Stimulated activated CD8-positive, alpha-beta memory T cell treated with anti-CD3 and anti-CD28 coated beads, Interleukin-15, amount 100 ng/mL, for 48 hours (primary cell): ENCODE measurements at places on chromosomes 5 and 9.

GRCh38 chr5:126506079-126506478, 82.9 kb downstream of the GRAMD2B start:
- no peak for DNase-seq

- DNase-seq: no peak
These were observed 8.5 kb upstream of the NEURL1B start for GRCh38 chr5:172632346-172633092.

DNA sequence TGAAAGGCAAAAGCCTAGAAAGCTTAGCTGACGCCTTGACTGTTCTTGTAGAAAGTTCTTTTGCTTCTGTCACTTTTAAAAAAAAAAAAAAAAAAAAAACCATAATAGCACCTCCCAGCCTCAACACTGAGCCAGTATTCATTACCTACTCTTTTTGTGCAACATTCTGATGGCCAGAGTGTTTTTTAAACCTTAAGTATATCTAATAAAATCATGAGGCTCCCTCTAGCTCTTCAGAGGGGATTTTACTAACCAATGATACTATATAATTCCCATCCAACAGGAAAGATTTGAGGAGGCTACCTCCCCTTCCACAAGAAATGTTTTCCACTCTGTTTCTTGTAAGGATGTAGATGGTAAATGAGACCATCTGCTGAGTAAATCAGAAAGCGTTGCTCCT, 3.9 kb downstream of the BNC2 start:
- no peak for DNase-seq

GRCh38 chr5:179311091-179311470, 34.2 kb downstream of the ADAMTS2 start:
- DNase-seq: no peak

GRCh38 chr5:175385691-175386362, 58.2 kb downstream of the DRD1 start:
- no peak for DNase-seq

DNA sequence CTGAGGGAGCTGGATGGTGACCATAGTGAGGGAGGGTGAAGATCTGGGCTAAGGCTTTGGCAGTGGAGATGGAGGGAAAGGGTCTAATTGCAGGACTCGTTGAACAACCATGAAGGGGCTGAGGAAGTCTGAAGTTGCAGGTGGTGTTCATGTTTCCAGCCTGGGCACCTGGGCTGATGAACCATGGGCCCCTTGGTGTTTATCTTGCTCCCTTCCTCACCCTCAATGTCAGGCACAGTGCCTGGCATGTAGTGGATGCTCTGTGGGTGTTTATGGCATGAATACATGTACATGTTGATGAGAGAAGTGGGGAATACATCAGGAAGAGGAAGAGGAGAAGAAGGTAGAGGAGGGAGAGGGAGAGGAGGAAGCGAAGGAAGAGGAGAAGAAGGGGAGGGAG, 31.3 kb upstream of the COL15A1 start:
- DNase-seq: no peak

GRCh38 chr9:34452568-34452967, 5.8 kb downstream of the FAM219A start:
- DNase-seq: no peak

DNA sequence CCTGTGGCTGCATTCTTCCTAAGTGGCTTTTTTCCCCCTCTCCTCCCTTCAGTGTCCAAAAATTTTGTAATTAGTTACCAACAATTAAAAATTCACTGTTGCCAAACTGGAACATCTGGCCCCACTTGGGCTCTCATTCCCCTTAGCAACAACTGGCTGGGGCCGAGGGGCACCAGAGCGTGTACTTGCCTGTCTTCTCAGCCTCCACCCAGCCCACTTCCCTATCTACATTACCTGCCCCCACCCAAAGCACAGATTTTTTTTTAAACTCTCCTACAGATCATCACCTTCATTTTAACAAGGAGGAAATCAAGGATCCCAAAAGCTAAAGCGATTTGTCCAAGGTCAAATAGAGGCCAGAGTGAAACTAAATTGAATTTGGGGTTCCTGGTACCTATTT, 278.8 kb downstream of the EBF1 start:
- no peak for DNase-seq

DNA sequence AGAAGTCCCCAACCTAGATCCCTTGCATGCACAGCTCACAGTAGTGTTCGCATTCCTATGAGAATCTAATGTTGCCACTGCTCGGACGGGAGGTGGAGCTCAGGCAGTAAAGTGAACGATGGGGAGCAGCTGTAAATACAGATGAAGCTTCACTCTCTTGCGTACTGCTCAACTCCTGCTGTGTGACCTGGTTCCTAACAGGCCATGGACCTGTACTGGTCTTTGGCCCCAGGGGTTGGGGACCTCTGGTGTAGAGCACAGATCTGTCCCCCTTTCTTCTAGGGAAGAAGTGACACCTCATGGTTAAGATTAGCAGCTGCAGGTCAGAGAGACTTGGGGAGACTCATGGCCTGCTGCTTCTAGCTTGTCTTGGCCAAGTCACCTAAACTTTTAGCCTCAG, 7.1 kb downstream of the ARHGEF28 start:
- DNase-seq: no peak

DNA sequence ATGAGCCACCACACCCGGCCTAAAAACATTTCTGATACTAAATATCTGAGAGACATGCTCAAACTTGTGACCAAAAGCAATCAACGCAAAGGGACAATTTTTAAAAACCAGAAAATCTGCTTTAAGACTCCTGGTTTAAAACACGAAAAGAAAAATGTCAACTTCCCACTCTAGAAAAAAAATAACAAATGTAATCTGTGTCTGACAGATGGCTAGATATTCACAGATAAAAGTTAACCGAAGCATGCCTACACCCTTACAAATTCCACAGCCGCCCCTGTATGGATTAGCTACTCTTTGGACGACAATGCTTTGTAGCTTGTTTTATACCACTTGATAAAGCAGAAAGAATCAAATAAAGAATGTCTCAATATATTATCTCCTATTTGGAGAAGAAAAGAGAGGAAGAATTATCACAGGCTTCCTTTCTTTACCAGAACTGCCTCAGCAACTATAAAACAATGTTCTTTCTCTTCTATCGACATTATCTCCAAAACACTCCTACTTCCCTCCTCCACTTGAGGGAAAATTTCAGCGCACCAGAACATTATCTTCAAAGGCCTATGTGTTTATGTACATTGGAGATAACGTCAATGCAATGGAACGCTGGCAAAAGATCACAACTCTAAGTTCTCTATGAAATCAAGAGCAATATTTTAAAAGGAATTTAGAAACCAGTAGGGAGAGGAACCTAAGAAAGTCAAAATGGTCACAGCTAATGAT, 26.2 kb downstream of the CEMIP2 start:
- no peak for DNase-seq

DNA sequence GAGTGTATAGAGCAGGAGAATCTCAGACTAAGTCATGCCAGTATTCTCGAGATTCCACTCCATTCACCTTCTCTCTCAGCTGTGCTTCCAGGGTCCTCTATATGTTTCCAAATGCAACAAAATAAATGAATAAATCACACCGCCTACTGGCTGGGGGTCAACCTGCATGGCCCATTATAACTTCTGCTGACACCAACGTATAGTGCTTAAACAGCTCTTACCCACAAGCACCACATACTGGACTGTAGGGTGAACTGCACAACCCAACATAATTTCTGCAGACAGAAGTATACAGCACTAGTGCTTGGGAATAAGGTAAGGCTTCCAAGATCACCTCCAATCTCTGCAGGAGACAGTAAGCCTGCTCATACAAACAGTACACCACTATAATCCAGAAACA, 33.1 kb upstream of the HTR4 start:
- DNase-seq: no peak

DNA sequence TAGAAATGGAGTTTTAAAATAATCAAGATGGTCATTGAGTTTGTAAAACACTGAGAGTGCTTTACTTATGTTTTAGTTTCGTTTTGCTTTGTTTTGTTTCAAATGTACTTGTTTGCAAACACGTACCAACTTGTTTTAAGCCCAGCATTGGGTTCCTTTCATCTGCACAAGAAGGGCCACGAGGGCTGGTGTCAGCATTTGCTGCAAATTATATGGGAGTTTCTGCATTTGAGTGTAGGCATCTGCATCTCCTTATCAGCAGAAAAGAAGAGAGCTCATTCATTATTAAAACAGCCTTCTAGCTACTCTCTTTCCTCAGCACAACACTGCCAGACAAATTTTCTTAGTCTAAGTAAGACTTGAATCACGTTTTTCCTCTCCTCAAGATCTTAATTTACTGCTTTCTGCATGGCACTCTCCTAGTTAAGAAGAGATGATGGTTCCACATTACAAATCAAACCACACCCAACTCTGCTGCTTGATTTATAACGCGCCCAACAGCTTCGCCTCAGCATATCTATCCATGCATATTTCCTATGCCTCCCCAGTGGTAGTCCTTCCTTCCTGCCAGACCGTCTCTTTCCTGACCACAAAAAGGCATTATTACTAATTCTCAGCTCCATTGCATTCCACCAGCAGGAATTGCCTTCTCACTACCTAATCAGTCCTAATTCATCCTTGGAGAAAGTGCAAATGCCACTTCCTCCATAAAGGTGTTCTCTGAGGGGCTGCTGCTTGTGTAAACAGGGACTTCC, 95.2 kb upstream of the CAST start:
- DNase-seq: no peak

DNA sequence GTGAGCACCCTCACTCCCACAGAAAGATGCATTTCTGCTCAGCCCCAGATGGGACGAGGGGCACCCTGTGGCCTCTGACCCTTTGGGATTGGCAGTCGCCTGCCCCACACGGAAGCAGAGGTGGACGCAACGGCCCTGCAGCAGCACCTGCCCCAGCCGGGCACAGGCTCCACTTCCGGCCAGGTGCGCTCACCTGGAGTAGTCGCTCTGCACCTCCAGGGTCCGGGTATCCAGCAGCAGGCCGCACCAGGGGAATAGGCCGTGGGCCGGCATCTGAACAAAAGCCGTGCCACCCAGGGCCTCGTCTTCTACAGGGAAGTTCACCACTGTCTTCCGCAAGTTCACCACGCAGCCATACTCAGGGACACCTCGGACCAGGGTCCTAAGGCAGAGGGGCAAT, 30.7 kb downstream of the TERT start:
- DNase-seq: no peak

DNA sequence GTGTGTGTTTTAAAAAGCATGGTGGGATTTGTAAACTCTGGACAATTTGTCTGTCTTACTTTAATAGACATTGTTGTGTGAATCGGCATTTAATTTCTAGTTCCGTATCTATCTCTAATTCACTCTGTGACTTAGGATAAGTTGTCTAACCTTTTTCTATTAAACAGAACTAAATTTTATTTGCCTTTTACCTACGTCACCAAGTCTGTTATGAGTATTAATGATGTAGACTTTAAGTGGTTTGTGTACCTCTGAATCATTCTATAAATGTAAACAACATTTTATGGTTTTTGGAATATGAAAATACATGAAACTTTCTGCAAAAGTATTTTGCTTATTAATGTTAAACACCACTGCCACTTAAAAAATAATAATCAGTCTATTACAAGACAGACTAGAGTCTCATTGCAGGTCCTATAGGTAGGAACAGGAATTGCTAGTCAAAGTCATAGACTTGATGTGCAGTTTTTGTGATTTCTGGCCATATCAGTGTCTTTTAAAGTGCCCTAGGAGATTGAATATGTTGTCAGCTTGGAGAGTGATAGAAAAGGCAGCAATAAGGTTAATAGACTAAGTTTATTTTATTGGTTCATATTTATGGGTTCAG, 5.6 kb downstream of the RBM27 start:
- no peak for DNase-seq

GRCh38 chr9:83384214-83384613, 154.0 kb downstream of the FRMD3 start:
- no peak for DNase-seq

GRCh38 chr5:65722575-65723403, 784 bp downstream of the NLN start:
- no peak for DNase-seq

DNA sequence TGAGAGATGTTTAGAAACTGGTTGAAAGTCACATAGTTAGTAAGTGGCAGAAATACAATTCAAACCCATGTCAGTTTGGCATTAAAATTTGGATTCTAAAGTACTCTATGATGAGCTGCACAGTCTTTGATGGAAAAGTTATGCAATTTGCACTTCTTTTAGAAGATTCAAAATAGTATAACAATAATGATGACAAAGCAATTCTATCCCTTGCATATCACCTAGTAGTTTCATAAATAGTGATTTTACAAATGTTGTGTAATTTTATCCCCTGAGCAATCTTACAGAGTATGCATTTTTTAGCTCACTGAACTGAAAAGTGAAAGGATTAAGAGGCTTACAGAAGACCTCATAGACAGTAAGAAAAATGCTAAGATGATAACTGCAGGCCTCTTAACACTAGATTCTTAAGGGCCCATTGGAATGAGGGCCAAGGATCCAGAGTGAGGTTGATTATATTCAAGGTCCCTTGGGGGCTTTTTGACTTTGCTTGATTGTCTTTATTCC, 3.7 kb downstream of the C5orf46 start:
- no peak for DNase-seq

DNA sequence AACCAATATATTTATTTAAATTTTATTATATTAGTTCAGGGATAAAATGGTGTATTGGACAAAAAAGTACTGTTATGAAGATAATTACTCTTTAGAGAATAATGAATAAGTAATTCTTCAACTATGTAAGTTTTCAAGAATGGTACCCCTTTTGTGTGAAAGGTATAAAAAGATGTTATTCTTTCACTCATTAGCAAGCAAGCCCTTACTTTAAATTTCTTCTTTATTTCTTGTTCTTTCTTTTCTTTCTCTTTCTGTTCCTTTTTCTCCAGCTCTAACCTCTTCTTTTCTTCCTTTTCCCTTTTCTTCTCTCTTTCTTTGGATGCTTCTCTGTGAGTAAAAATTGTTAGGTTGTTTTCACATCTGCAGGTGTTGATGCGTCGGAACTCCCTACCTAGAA, 63.2 kb upstream of the RICTOR start:
- DNase-seq: no peak

DNA sequence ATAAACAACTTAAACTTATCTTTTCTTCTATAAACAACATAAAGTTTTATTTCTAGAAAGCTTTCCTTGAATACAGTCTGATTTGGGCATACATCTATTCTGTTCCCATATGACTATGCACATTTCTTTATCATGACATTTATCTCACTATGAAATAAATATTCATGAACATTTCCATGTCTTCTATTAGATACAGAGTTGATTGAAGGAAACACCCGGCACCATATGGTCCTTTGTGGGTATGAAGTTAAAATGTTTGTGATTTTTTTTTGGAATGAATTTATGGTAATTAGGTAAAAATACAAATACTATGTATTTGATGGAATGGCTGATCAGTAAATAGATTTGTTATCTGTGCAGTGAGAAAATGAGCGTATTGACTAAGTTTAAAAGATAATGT, 1209.8 kb upstream of the ACO1 start:
- no peak for DNase-seq
